GM03348 (cell line): ENCODE measurements at places on chromosomes 7 and 10.

DNA sequence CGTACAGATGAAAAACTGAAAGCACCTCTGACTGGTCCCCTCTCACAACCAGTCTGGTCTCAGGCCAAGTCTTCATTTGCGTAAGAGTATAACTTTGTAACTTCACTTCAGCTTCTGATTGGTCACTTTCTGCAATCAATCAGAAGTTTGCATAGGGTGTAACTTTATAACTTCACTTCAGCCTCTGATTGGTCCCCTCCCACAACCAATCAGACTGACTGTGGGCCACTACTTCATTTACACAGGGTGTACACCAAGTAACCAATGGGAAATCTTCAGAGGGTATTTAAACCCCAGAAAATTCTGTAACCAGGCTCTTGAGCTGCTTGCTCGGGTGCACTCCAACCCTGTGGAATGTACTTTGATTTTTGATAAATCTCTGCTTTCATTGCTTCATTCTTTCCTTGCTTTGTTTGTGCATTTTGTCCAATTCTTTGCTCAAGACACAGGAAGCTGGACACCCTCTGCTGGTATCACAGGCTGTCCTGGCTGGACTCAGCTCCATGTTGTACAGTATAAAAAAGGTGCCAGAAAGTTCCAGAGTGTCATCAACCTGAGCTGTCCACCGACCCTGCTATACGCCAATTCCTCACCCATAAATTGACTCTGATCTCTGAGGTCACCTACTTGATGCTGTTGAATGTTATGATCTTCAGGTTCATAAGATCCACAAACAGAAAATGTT, 74.5 kb downstream of the COBL start:
- no peak for DNase-seq

- DNase-seq: no peak
These were observed 1.9 kb upstream of the FAM170B start for GRCh38 chr10:49135575-49136313.

DNA sequence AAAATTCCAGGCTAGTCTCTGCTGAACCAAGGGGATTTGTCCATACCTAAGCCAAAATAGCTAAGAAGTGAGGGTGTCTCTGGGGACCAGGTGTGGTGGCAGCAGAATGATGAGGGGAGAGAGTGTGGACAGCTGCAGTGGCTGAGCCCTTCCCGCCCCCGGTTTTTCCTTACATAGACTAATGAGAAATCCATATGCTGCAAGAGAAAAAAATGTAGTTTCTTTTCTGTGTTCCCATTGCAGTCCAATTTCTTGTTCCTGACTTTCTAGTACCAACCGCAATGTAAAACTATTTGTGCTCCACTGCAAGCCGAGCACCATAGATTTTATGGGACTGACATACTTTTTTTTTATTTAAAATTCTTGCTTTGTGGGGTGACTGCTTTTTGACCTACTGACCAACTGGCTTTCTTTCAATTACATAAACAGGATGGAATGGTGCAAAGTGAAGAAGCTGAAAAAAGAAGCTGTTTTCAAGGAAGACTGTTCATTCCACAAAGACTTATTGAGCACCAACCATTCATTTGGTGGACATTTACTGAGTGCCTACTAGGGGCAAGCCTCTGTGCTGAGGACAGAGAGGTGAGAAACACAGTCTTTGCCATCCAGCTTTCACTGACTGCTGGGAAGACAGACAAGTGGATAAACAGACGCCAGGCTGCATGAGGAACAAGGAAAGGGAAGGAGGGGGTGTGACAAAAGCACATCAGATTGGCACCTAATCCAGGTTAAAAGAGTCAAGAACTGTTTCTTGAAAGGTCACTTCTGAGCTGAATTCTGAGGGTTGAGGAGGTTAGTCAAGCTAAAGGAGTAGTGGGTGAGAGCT, 9.8 kb downstream of the CEP41 start:
- DNase-seq: peak; percentile 48

DNA sequence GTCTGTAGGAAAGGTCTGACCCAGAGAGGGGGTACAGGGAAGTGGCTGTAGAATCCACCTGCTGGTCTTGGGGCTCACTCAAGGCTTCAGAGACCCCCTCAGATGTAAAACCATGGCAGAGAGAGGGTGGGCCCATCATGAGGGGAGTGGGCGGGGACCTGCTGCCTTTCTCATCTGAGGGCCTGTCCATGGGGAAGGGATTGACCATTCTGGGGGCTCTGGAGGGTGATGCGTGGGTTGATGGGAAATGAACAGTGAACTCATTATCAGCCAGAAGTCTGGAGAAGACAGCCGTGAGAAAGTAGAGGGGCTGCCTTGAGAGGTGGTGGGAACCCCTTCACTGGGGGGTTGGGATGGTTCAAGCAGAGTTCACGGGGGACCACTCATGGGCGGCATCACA, 66.8 kb downstream of the MINDY4 start:
- DNase-seq: no peak

DNA sequence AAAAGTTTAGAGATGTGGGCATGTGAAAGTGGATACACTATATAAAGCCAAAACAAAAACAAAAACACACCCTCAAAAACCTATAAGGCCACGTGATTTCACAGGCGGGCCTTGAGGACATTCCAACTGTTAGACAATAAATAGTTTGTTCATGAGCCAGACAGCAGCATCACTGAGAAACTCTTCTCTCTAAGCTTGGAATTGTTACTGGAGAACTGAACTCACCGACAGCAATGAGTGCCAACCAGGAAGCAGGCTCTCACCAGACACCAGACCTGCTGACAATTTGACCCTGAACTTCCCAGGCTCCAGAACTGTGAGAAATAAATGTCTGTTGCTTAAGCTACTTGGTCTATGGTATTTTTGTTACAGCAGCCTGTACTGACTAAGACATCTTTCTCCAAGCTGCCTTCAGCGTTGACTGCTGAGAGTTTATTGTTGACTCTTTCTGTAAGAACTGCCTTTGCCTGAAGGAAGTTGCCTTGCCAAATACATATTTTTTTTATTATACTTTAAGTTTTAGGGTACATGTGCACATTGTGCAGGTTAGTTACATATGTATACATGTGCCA, 107.5 kb downstream of the EPDR1 start:
- no peak for DNase-seq

GRCh38 chr7:27312820-27313219, 70.2 kb downstream of the EVX1 start:
- no peak for DNase-seq

DNA sequence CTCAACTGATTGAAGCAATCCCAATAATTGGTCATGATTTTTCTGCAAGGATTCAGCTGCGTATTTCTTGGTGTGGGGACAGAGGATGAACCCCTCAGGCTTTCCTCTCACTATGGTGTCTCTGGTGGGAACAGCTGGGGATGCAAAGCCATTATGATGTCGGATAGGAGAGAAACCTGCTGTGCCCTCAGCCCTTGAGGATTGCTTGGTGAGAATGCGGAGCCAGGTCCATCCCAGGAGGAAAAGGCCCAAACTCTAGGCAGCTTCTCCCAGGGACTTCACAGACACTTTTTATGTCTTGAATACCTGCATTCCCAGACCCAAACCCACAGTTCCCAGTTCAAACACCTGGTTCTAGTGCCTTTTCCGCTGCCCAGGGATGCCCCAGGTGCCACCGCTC, 302.0 kb downstream of the WDR37 start:
- DNase-seq: no peak

DNA sequence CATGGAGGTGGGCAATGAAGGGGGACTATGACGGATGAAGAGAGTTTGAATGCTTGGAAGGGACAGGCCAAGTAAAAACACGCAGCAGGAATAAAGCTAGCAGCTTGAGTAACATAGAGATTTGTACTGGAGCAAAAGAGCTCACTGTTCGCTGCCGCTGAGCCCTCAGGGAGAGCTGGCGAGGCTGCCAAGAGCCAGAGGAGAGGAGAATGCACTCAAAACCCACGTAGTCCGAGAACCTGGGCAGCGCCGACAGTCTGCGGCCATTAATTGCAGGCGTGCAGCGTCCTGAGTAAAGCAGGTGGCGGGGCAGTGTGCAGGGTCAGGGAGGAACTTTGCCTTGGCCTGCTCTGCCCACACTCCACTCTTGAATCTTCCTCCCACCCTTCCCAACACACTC, 68.2 kb downstream of the SLC37A3 start:
- no peak for DNase-seq
